Smooth muscle cell of bladder (primary cell): ENCODE measurements at places on chromosomes 7 and 10. TPM values are rescaled to one million over a fixed set of nuclear protein-coding genes. Genes with fewer than 3 reads are reported as not detected.

FAM25C gene
- total RNA-seq: not detected in 2 replicates

TCF7L2 gene
- total RNA-seq: 4.3 and 4.8 TPM in 2 replicates

CTNNA3 gene
- 0.09 TPM in 1 of 2 replicates, not detected in the other for total RNA-seq

OPN1SW gene
- total RNA-seq: not detected in 2 replicates

ZPBP gene
- not detected in 2 replicates for total RNA-seq

DUSP5 gene
- total RNA-seq: 2.6 and 2.9 TPM in 2 replicates

MPP7 gene
- total RNA-seq: 0.18 and 0.28 TPM in 2 replicates

BAMBI gene
- total RNA-seq: 33.4 and 59.1 TPM in 2 replicates

HSPA14 gene
- total RNA-seq: 10.4 and 11.9 TPM in 2 replicates

PRSS1 gene
- not detected in 2 replicates for total RNA-seq

GSDME gene
- total RNA-seq: 48.9 and 91.6 TPM in 2 replicates

DKK1 gene
- 71.7 and 165 TPM in 2 replicates for total RNA-seq

DENND2A gene
- 15.6 and 37.5 TPM in 2 replicates for total RNA-seq

SH2D4B gene
- not detected in 2 replicates for total RNA-seq

ADRA2A gene
- under 0.01 and 0.18 TPM in 2 replicates for total RNA-seq

PDE6C gene
- not detected in 2 replicates for total RNA-seq

SLC26A5 gene
- total RNA-seq: not detected in 2 replicates

PNLIPRP3 gene
- 0.09 TPM in 1 of 2 replicates, not detected in the other for total RNA-seq

POMZP3 gene
- 4.7 and 4.9 TPM in 2 replicates for total RNA-seq

FGFR2 gene
- total RNA-seq: 0.09 and 0.71 TPM in 2 replicates

TMED4 gene
- total RNA-seq: 108 and 113 TPM in 2 replicates

ANLN gene
- 7.4 and 8.1 TPM in 2 replicates for total RNA-seq

FAM185A gene
- total RNA-seq: 7.8 and 8.1 TPM in 2 replicates

ABCB4 gene
- total RNA-seq: 3.4 and 5.5 TPM in 2 replicates

RAPGEF5 gene
- total RNA-seq: 1.1 and 2.4 TPM in 2 replicates

WDFY4 gene
- not detected in 2 replicates for total RNA-seq

CPN1 gene
- not detected in 2 replicates for total RNA-seq

AFAP1L2 gene
- 0.09 and 0.14 TPM in 2 replicates for total RNA-seq

WDR11 gene
- 58.5 and 62.4 TPM in 2 replicates for total RNA-seq

EVX1 gene
- total RNA-seq: under 0.01 TPM in 1 of 2 replicates, not detected in the other

NUTM2E gene
- total RNA-seq: under 0.01 TPM in 1 of 2 replicates, not detected in the other

COL17A1 gene
- 0.43 and 0.74 TPM in 2 replicates for total RNA-seq
